ENCODE measurements at places on chromosomes 5 and 9.
A peak's percentile ranks its signal among the peaks of the same experiment; 100 is the strongest.

DNA sequence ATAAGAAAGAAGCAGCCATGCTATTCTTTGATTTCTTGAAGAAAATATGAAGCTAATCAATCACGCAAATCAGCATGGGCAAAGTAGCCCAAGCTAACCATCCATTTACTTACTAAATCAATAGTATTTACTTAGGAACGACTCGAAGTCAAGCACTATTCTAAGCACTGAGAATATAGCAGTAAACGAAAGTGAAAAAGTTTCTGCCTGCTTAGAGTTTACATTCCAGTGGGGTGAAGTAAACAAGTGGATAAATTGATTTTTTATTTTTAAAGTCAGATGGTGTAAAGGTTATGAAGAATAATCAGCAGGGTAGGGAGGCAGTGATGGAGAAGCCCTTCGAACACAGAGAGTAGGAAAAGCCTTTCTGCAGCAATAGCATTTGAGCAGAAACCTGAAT, 5.5 kb downstream of the TSTD2 start:
- no peak for DNase-seq

DNA sequence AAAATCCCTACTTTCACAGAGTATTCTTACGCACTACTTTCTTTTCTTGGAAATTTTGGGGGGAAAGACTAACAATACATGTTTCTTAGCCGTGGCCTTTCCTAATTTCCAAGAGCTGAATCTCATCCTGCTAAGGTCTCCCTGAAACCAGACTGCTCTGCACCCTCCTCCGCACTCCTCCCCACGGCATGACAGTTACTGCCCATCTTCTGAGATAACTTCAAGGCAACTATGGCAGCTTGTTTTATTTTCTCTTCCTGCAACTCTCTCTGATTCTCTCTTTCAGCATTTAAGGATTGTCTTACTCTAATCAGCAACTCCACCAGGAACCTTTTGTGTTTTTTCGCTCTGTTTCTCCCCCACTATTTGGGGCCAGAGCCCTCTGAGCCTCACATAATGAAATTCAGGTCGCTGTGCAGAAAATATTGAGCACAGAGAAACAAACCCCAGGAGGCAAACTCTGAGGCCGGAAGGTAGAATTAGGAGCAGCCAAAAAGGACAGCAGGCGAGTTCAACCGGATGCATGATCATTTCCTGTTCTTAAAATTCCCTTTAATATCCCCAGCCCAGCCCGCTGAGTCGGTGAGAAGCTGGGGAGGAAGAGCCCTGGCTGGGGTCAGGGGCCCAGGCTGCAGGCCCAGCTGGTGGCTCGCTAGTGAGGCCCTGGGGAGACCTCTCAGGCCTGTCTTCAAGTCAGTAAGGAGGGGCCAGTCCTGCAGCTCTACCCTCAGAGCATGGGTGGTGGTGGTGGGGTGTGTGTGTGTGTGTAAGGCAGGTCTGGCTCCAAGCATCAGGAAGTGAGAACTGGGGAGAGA, 213.6 kb upstream of the S1PR3 start:
- DNase-seq: peak; percentile 73

- no peak for DNase-seq
These were observed 26.8 kb upstream of the STXBP1 start for GRCh38 chr9:127585161-127585819.

DNA sequence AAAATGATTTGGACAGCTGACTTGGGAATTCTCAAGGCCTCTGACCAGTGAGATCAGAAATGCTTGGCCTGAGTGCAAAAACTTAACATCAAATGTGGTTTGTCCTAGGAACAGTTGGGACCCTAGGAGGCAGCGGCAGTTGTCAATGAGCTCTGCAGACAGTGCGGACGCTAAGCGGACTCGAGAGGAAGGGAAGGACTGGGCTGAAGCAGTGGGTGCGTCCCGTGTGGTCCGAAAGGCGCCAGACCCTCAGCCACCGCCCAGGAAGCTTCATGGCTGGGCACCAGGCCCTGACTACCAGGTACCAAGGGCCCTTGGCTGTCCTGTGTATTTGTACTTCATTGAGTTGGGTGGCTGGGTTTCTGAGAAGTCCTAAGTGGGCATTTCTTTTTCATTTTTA, 43.7 kb upstream of the POMT1 start:
- DNase-seq: no peak

DNA sequence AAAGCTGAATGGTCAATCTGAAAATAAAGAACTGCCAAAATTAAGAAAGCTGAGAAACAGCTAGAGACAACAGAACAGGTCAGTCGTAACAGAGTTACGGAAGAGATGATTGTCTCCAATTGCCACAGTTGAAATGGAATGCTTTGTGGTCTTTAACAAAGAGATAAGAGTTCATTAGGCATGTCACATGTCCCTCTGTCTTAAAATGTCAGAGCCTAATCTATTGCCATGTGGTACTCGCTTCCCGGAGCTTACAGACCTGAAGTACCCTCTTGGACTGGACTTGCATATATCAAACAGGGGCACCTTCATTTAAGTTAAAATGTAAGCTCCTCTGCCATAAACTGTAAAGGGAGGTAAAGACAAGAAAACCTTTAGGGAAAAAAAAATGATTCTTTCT, 19.7 kb downstream of the TTC39B start:
- no peak for DNase-seq

Measured in renal pelvis (tissue), 12 donors.